ENCODE measurements at places on chromosomes 13 and 19. TPM values are rescaled to one million over a fixed set of nuclear protein-coding genes. Genes with fewer than 3 reads are reported as not detected.

Gene ZNF492
- total RNA-seq: 0.07 TPM

Gene MEDAG
- not detected for total RNA-seq

Gene KIR2DL4
- total RNA-seq: not detected

Gene LRRC25
- 0.22 TPM for total RNA-seq

Gene ICAM5
- 89.5 TPM for total RNA-seq

Gene ETFB
- 130 TPM for total RNA-seq

Gene OVOL3
- total RNA-seq: not detected

Gene ZNF649
- 8.3 TPM for total RNA-seq

- DNase-seq: peak; percentile 66
Observed at GRCh38 chr19:2455851-2456570, 748 bp downstream of the LMNB2 start.

GRCh38 chr19:3229888-3230496 lies 5.5 kb downstream of the CELF5 start:
- DNase-seq: no peak

- DNase-seq: no peak
Observed at GRCh38 chr13:49454388-49455006, 10.4 kb downstream of the SETDB2 start.

- DNase-seq: no peak
Observed at GRCh38 chr19:18009412-18010066, 1.6 kb downstream of the ARRDC2 start.

DNA sequence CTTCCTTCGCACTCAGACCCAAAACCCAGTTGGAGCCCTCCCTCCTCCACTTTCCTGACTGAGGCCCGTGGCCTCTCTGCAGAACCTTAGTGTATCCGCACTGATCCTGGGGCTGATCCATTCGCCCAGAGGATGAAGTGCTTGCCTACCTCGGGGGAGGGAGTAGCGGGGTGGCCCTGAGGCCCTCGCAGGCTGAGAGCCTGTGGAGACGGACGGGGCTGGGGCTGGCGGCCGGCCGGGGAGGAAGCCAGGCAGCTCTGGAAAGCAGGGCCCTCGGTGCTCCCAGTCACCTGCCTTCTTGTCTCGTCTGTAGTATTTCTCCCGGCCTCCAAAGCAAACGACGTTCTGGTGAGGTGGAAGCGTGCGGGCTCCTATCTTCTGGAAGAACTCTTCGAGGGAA lies 1.3 kb downstream of the PROZ start:
- DNase-seq: no peak

DNA sequence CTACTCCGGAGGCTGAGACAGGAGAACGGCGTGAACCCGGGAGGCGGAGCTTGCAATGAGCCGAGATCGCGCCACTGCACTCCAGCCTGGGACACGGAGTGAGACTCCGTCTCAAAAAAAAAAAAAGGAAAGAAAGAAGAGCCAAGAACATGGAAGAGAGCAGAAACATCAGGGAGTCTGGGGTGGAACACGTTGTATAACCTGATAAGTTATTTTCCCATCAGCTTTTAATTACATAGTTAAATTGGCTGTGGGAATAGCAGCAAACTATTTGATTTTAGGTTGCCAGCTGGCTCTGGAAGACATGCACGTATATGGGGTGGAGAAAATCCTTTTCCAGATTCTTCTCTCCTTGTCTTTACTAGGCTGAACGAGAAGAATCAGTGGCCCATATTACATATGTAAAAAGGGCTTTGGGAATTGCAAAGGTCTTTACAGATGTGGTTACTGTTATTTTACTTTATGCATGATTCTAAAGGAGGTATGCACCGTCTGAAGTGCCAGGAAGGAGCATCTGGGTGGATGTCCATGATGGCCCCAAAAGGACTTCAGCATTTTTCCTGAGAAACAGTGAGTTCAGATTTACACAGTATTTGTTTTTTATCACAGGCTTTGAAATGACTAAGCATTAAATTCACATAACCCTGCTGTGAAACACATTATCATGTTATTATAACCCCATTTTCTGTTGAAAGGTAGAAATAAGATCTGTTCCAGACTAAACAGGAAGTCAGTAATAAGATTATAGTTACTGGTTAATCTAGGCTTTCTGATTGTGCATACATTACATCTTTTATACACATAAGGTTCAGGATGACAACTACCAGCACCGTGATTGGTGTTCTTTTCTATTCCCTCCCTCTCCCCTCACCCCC lies 4.6 kb upstream of the NAA16 start:
- DNase-seq: no peak

- no peak for DNase-seq
Observed at GRCh38 chr13:43150369-43151207, 127.2 kb downstream of the DNAJC15 start.

GRCh38 chr13:39968646-39969475 lies 313.4 kb downstream of the COG6 start:
- no peak for DNase-seq
